ENCODE measurements at places on chromosomes 13 and 19.

DNA sequence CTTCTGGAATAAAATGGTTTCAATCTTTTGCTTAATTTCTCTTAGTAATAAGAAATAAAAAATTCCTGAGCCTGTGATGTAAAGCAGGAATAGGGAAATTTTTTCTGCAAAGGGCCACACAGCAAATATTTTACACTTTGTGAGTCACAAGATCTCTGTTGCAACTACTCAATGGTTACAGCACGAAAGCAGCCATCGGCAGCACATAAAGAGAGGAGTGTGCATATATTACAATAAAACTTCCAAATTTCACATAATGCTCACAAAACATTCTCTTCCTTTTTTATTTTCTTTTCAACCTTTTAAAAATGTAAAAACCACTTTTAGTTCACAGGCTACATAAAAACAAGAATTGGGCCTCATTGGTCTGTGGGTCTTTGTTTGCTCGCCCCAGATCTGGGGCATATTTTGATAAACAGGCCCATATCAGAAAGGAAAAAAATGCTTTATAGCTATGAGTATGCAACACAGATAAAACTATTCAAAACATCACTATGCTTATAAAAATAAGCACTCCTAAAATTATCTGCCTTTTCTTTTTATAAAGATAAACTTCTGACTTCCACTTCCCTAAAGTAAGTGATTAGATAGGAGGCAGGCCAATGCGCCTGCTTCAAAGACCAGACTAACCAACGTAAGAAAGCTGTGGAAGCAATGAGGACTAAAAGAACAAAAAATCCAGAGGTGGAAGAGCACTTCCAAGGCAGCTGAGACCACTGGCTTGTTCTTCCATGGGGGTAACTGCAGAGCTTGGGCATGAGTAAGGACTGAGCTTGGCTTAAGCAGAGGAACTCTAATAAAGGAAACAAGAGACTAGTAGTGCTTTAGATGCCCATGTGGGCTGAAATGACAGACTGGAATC lies 26.5 kb downstream of the MYCBP2 start:
- peak; percentile 25 for DNase-seq

- no peak for DNase-seq
Measured at GRCh38 chr13:100636441-100636840, 38.2 kb downstream of the TMTC4 start.

DNA sequence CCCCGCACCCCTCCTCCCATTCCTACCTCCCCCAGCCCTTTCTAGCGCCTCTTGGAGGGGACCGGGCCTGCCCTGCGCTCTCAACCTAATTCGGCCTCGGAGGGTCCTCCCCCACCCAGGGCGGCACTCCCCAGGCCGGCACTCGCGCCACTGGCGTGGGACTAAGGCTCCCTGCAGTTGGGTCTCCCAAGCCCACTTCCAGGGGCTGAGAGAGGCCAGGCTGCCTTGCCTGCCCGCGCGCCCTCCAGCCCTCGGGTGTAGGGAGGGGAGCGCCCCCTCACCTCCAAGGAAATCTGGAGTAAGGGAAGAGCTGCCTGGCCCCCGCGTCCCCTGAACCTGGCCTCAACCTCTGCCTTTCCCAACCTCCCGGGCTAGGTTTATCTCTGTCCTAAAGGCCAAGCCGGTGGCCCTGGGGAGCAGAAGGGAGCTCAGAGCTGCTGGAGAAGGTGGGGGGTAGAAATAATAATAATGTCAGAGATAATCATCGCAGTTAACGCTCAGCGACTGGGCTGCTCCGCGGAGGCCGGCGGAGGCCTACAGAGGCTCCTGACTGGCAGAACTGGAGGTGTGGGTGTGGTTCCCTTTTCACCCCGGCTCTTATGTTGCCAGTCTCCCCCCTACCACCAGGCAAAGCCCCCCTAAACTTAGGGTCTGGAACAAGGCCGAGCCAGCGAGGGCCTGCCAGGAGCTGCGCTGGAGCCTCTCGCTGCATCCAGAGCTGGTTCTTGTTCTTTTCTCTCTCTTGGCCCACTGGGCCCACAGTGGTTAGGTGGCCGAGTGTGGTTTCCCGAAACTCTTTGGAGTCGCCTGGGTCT lies 9.6 kb downstream of the ZIC2 start:
- DNase-seq, result no peak

DNA sequence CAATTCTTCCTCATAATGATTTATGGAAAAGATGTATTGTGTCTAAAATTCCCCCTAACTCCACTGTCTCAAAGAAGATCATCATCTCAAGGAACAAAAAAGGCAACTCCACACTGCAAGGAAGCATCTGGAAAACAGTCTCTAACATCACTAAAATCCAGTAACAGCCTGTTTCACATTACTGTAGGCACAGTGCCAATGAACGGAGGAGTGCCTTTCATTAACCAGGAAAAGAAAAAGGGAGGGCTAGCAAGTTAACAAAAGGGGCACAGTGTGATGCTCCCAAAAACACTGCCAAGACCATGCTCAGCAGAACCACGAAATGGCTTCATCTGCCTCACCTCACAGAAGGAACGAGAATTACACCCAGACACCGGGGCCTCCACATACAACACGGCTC lies 8.5 kb downstream of the TMTC4 start:
- no peak for DNase-seq

- no peak for DNase-seq
Measured at GRCh38 chr19:732148-733069, 18.5 kb upstream of the MISP start.

GRCh38 chr13:42333613-42334328 lies 61.8 kb downstream of the AKAP11 start:
- no peak for DNase-seq

- no peak for DNase-seq
Measured at GRCh38 chr13:113631341-113632095, 26.5 kb downstream of the ATP4B start.

- DNase-seq, result no peak
Measured at GRCh38 chr13:92913840-92914239, 312.8 kb upstream of the GPC6 start.
